ENCODE measurements at places on chromosomes 2 and 18.

DNA sequence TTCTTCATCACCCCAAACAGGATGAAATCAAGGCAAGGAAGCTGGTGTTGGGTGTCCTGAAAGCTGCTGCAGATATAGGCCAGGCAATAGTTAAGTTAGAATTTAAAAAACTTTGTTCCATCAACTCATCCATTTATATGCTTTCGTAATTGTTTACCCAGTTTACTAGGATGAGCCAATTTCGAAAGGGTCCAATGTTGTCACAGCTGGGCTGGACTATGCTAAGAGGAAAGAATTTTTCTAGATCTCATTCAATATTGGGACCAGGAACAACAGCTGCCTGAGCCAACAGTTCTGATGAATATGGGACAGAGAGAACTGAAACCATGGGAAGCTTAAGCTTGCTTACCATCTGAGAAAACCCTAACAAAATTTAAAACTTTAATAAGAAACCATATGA lies 21.6 kb upstream of the SP3 start:
- DNase-seq, result no peak

GRCh38 chr2:109134741-109135358 lies 5.8 kb downstream of the SH3RF3 start:
- DNase-seq, result no peak

DNA sequence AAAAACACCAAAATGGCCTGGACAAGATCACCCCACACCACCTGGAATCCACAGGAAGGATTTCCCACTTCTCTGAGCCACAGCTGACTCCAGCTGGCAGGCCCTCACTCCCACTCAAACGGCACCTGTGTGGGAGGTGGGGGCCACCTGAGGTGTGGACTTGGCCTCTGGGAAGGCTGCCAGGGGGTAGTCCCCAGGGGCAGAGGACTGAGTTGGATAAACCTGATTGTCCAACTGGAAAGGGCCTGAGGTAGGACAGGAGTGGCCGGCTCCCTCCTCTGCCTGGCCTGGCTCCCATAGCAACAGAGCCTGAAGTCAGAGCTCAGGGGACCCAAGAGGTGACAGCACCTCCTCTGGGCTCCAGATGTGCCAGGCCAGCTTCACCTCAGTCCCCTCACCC lies 300.2 kb downstream of the CELF4 start:
- no peak for DNase-seq

- no peak for DNase-seq
These were observed 84.7 kb upstream of the PKDCC start for GRCh38 chr2:41962922-41963622.

GRCh38 chr2:8290771-8291352 lies 391.0 kb upstream of the ID2 start:
- no peak for DNase-seq
